H4 (cell line): ENCODE measurements at places on chromosomes 5 and 9.

- DNase-seq, result no peak
Measured at GRCh38 chr9:80843028-80843427, 846.3 kb downstream of the TLE1 start.

- no peak for DNase-seq
Measured at GRCh38 chr9:135885100-135885853, 22.1 kb downstream of the CAMSAP1 start.

- DNase-seq, result no peak
Measured at GRCh38 chr5:149464796-149465489, 85.9 kb upstream of the IL17B start.

GRCh38 chr9:133890583-133890982 is 101.5 kb downstream of the VAV2 start:
- DNase-seq, result no peak

- DNase-seq, result no peak
Measured at GRCh38 chr9:34675869-34676268, 13.4 kb upstream of the CCL27 start.

GRCh38 chr5:19256036-19256435 is 732.0 kb downstream of the CDH18 start:
- DNase-seq, result peak; percentile 60

DNA sequence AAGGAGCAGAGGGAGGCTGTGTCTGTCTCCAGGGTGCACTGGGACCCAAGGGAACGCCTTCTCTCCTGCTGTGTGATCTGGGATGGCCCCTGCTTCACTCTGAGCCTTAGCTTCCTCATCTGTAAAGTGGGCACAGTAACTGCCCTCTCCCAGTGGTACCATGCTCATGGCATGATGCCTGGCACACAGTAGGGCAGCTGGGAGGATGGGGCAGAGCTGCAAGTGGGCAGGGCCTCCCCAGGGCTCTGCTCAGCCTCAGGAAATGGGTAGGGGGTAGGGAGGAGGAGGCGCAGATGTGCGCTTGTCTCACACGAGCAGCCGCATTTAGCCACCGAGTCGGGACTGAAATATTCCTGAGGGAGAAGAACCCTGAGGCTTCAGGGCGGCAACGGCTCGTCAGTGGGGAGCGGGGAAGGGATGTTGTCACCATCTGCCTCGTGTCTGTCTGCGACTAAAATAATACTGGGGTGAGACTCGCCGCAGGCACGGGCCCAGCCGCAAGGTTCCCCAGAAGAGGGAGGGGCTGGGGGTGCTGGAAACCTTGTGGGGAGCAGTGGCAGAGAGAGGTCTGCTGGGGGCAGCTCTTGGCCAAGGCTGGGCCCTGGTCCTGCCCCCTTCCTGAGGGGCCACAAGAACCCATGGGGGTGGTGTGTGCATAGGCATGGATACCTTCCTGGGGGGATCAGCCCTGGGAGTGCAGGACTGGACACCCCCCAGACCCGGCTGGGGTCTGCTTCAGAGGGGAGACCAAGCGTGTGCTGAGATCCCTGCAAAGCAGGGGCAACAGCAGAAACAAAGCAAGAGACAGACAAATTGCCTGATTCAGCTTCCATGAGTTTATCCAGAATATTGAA is 55.2 kb upstream of the PSD2 start:
- no peak for DNase-seq

DNA sequence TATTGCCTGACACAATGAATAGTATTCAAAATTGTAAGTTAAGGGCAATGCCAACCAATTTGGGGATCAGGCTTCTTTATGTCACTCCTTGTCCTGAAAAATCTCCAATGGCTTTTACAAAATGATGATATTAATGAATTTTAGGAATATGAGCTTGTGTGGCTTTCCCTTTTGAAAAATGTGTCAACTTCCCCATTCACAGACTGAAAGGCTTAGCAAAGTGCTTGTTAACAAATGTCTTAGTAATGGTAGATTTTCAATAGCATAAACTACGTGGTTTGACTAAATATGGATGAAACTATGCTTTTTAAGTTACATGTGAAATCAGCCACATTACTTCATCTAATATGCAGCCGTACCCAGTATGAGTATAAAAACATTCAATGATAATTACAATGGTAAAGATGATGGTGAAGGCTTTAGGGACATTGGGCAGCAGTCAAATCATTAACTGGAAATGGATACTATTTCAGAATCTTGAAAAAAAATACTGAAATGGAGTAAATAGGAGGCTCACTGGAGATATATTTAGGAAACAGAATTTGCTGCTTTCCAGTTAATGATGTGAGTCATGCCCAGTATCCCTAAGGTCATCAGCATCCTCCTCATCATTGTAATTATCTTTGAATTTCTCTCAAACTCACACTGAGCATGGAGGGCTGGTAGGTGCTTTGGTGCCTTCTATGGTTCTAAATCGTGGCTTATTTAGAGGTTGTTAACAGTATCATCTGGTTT is 113.3 kb upstream of the ZNF608 start:
- DNase-seq, result no peak

DNA sequence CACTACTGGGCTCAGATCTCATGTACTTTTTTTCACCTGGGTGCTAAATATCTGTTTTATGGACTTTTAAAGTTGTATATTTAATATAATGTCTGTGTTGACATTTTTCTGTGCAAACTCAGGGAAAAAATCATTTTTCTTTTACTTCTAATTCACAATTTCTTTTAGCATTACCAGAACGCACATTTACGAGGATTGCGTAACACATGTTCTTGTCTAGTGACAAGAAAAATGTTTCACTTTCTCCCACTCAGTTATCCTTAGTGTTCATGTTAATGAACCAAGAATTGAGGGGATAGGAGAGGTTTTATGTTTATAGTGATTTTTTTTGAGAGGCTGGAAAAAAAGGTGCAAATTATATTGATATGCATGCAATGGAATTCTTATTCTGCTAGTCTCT is 86.3 kb upstream of the PJA2 start:
- DNase-seq, result no peak

DNA sequence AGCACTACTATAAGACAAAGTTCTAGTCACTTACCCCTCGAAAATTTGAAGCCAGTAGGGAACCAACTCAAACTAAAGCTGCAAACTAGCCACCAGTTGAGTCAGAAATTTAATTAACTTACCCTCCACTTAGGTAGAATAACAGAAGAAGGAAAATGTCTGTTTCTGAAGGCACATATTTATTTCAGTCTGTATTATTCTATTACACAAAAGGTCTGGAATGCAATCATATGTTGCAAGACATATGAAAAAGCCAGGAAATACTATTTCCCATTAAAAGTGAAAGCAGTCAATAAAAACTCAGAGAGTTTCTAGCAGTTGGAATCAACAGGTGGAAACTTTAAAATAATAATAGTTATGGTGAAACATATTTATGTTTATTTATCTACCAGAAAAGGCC is 79.2 kb upstream of the SLCO4C1 start:
- no peak for DNase-seq

- DNase-seq, result no peak
Measured at GRCh38 chr5:9494301-9494700, 51.6 kb downstream of the SEMA5A start.

- DNase-seq, result no peak
Measured at GRCh38 chr9:122846371-122846940, 18.1 kb upstream of the PDCL start.

GRCh38 chr5:45596320-45596719 is 99.9 kb downstream of the HCN1 start:
- no peak for DNase-seq

GRCh38 chr9:38074441-38074961 is 5.5 kb upstream of the SHB start:
- no peak for DNase-seq

DNA sequence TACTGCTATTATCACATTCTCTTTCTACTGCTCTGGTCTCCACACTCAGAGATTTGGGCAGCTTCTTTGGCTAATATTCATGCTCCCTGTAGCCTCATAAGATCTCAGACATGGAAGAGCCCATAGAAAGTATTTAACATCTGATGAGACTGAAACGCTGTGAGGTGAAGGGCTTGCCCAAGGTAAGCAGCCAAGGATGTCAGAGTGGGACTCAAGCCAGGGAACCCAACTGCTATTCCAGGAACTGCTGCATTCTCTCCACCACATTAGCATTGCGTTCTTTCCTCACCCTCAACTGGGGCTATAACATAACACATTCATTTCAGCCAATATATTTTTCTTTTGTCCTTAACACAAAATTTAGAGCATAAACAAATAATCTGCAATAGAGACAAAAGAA is 3.8 kb downstream of the ADRB2 start:
- no peak for DNase-seq

DNA sequence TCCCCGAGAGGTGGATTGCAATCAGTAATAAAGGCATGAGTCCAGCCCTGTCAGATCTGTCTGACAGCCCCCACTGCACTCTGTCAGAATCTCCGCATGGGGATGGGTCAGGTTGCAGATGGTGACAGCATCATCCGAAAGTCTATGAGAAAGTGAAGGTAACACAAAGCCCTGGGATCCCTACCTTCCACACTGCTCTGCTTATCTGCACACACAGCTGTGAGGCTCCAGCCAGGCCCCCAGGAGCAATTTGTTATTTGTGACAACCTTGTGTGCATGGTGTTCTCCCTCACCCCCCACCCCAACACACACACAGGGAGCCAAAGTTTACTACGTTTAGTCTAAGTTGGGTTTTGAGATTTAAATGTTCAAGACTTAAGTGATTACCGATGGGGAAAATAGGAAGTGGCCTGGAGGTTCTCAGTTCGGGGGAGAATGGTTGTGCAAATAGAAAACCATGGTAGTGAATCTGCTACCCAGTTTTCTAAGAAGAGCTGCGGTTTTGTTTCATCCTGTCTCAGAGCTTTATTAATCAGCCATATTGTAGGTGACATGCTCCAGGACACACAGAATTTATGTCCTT is 92.7 kb downstream of the SV2C start:
- no peak for DNase-seq

- no peak for DNase-seq
Measured at GRCh38 chr9:19465586-19466279, 56.9 kb downstream of the ACER2 start.

DNA sequence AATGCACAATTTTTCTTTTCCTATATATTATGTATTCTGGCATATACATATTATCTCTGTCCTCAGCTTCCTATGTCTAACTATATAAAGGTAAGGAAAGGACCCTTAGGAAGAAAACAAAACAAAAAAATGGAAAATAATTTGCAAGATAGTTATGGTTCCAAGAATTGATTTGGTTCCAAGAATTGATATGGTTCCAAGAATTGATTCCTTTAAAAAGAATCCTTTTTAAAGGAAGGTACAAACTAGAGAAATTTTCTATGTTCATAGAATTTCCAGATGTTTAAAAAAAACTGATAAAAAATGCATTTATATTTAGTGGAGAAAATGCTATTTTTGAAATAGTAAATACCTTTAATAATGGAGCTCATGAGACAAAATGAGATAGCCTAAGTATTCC is 12.1 kb downstream of the LYRM7 start:
- DNase-seq, result no peak

- DNase-seq, result no peak
Measured at GRCh38 chr9:124164811-124165210, 92.9 kb upstream of the NEK6 start.

DNA sequence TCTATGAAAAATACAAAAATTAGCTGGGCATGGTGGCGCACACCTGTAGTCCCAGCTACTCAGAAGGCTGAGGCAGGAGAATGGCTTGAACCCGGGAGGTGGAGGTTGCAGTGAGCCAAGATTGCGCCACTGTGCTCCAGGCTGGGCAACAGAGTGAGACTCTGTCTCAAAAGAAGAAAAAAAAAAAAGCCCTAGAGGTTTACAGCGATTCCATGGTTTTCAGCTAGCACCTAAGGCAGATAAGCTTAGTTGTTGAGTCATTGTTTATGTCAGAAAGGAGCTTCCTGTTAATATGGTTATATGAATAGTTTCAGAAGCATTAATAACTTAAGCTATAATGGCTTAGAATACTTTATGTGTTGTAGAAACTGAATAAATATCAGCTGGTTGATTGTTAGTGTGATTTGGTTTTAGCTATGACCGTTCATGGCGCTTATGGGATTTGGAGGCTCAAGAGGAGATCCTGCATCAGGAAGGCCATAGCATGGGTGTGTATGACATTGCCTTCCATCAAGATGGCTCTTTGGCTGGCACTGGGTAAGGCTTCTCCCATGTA is 13.0 kb downstream of the RNF183 start:
- no peak for DNase-seq

- peak; percentile 67 for DNase-seq
Measured at GRCh38 chr5:95863383-95863757, 40.8 kb upstream of the GLRX start.

- peak; percentile 98 for DNase-seq
Measured at GRCh38 chr9:107749787-107750444, 260.3 kb upstream of the KLF4 start.

DNA sequence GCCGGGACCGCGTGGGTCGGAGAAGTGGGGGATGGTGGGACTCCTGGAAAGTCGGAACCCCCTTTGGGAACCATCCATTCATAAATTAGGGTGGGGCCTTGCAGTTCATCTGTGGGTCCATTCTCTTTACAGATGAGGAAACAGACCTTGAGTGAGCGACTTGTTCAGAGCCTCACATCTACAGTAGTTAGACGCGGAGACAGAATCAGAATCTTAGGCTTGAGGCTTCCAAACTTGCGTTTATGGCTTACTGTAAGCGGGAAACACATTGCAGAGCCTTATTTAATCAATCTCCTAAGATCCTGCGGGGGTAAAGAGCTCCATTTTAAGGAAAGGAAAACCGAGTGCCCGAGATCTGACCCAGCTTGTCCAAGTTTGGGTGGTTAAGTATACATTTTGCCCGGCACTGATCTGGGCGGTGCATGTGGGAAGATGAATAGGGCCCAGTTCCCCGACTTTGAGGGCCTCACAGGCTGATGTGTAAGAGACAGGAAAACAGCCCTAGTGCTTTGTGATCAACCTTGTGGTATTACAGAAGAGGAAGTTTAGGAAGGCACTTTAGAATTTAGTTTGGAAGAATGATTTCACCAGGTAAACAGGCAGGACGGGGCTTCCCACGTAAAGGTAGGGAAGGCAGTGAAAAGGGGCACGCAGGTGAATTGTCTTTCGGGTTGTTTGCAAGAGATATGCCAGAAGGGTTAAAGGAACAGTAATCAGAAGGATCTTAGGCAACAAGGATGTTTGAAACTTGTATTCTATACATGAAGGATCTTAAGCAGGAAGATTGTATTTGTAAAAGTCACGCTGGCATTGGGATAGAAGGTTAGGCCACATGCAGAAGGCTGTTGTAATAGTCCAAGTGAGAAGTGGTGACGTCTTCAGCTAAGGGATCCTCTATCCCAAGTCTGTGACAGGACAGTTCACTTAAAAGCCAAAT is 744 bp downstream of the TARS1 start:
- peak; percentile 54 for DNase-seq

DNA sequence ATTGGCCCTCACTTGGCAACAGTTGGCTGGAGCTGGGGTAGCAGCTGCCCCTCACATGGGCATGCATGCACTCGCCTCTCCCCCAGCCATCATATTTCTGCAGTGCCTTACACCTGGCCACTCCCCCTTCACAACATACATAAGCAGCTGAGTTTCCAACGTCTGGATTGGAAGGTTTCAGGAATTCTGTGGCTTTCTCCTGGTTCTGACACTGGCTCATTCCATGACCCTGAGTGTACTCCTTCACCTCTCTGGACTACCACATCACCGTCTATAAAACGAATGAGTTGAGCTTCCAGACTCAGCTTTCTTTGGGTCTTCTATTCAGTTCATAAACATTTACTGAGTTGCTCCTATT is 84.3 kb downstream of the GALNT10 start:
- DNase-seq, result no peak
